ENCODE measurements at places on chromosomes 7 and 10.
A peak's percentile ranks its signal among the peaks of the same experiment; 100 is the strongest.

DNA sequence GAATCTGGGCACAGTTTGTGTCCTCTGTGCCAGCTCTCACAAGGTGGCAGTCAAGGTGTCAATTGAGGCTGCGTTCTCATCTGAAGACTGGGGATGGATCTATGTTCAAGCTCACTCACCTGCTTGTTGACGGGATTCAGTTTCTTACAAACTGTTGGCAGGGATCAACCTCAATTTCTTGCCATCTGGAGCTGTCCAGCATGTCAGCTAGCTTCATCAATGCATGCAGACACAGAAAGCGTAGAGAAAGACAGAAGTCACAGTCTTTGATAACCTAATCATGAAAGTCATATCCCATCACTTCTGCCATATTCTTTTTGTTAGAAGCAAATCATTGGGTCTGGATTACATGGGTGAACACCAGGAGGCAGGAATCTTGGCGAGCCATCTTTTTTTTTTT is 32.0 kb upstream of the WAPL start:
- no peak for DNase-seq

DNA sequence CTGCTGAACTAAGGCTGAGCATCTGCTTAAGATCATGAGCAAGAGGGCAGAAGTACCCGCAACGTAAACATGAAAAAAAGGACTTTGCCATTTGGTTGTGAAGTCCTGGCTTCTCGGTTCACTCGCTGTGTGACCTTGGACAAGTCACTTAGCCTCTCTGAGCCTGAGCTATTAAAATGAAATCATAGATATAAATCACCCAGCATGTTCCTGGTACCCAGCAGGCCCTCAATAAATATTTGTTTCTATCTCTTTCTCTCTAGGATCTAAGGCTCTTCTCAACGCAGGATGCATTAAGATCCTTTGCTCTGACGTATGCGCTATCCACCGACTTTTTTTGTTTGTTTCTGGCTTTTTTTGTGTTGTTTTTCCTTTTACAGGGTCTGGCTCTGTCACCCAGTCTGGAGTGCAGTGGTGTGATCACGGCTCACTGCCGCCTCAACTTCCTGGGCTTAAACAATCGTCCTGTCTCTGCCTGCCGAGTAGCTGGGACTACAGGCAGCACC is 6.7 kb downstream of the HIP1 start:
- DNase-seq, result no peak

- no peak for DNase-seq
These were observed 823 bp downstream of the TWNK start for GRCh38 chr10:100988166-100988565.

DNA sequence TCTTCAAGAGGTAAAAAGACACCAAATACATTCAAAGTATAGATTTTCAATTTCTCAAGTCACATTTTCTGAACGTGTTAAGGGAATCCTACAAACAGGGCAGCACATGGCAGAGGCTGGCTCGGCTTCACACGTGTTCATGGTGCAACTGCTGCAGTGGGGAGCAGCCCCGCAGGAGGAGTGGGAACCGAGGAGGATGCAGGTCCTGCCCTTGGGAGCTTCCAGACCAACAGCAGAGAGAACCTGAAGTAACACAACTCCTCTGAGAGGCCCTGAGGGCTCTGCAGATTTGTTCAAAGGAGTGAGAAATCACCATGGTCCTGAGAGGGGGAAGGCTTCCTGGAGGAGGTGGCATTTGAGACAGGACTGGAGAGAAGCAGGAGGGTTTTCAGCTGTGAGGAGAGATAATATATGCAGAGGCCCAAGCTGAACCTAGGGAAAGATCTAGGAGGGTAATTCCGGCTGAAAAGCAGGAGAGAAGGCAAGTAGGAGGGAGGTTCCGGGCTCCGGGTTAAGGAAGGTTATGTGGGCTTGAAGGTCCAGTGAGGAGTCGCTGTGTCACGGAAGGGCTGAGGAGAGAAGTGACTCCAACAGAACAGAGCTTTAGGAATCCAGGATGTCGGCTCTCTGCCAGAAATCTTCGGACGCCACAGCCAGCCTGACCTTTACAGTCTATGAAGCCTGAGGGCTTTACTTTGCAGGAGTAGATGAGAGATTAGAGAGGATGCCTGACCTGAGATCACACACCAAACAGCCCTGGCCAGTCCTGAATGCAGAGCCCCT is 77.5 kb downstream of the GPR26 start:
- peak; percentile 50 for DNase-seq

Measured in AG08395 (cell line).